NCI-H2171 treated with DMSO at 0.1 percent for 48 hours (cell line): ENCODE measurements at places on chromosomes 16 and 17.
A peak's percentile ranks its signal among the peaks of the same experiment; 100 is the strongest.

GRCh38 chr17:17446666-17447155 lies 30.1 kb upstream of the MED9 start:
- no peak for DNase-seq

DNA sequence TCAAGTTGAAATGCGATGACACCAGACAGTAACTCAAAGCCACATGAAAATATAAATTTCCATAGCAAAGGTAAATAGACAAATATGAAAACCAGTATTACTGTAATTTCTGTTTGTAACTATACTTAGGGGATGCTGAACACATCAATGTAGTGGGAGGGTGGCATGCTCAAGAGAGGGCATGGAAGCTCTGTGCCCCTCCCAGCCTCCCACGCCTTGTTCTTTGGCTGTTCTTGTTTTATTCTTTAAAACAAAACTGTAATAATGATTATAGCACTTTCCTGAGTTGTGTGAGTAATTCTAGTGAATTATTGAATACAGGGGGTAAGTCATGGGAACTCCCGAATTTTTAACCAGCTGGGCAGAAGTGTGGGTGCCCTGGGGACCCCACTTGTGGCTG lies 11.0 kb upstream of the GPT2 start:
- no peak for DNase-seq

GRCh38 chr17:29796652-29797051 lies 133.4 kb downstream of the SSH2 start:
- DNase-seq: no peak

DNA sequence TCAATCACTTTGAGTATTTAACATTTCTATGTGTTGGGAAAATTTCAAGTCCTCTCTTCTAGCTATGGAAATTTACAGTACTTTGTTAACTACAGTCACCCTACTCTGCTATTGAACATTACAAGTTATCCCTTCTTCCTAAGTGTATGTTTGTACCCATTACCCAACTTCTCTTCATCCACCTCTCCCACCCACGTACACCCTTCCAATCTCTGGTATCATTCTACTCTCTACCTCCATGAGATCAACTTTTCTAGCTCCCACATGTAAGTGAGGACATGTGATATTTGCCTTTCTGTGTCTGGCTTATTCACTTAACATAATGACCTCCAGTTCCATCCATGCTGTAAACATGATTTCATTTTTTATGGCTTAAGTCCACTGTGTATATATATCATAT lies 3.2 kb upstream of the ZNF688 start:
- no peak for DNase-seq

- DNase-seq: no peak
These were observed 5.9 kb upstream of the CORO6 start for GRCh38 chr17:29628644-29629043.

DNA sequence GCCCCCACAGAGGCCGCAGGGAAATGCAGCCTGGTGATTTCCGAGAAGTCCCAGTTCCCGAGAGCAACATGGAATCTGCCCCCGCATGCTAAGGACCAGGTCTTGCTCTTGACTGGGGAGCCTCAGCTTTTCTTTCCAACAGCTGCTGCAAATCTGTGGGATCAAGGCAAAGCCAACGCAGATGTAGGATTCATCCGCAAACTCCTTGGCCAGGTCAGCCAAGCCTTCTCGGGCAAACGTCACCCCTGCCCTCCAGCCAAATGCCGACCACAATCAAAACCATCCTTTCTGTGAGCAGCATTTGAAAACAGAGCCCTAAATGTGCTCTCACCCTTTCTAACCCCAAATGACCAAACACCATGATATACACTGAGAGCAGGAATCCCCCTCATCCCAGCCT lies 54.0 kb downstream of the MRM3 start:
- no peak for DNase-seq

- DNase-seq: no peak
These were observed 268.5 kb downstream of the RBFOX1 start for GRCh38 chr16:7601100-7601499.

- no peak for DNase-seq
These were observed 1.1 kb upstream of the DBNDD1 start for GRCh38 chr16:90020260-90020837.

DNA sequence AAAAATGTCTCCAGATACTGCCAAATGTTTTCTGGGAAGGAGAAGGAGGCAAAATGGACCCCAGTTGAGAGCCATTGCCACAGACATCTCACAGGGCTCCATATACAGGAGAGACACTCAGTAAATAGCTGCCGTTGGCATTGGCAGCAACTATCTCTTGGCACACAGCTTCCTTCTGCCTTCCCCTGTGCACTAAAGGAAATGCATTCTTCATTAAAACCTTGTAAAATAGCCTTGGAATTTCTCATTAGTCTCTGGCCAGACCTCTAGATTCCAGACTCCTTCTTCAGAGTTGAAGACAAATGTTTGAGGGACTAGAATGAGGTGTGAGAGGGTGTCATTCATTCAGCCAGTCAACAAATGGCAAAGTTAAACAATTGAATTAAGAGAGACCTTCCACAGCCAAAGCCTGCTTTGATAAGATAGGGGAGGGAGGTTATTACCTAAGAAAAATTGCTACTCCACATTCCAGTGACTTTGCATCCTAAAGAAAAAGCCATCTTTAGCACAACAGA lies 223.9 kb upstream of the HS3ST3A1 start:
- no peak for DNase-seq

- DNase-seq: no peak
These were observed 416.0 kb downstream of the WWOX start for GRCh38 chr16:78515421-78515820.

GRCh38 chr17:82236142-82236971 lies 7.5 kb downstream of the SLC16A3 start:
- peak; percentile 57 for DNase-seq

- no peak for DNase-seq
These were observed 57.9 kb upstream of the KCNJ16 start for GRCh38 chr17:70017112-70017511.

GRCh38 chr16:67399218-67399733 lies 6.0 kb upstream of the TPPP3 start:
- DNase-seq: no peak

DNA sequence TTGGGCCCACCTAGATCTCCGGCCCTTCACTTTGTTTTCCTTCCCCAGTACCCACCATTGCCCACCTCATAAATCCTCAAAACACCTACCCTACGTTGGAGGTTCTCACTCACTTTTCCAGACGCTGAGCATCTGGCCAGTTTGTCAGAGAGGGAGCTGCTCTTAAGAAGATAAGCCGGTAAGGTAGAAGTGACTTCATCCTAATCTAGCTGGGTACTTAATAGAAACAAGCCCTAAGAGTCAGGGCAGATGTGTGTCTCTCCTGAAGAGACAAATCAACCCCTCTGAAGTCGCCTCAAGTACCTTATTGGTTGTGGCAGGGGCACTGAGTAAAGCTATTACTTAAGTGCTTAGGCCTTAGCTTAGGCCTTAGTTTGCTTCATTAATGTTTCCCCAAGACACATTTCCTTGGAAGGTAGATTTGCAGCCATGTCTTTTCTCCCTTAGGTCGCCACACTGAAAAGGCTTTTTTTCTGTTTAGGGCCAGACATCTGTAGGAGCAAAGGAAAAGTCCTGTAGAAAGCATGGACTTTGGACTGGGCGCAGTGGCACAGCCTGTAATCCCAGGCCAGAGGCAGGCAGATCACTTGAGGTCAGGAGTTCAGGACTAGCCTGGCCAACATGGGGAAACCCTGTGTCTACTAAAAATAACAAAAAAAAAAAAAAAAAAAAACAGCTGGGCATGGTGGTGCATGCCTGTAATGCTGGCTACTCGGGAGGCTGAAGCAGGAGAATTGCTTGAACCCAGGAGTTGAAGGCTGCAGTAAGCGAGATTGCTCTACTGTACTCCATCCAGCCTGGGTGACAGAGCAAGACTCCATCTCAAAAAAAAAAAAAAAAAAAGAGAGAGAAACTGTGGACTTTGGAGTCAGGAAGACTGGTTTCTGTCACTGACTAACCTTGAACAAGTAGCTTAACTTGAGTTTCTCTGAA lies 1.0 kb downstream of the TACO1 start:
- no peak for DNase-seq

GRCh38 chr17:74386386-74386785 lies 19.1 kb downstream of the GPR142 start:
- no peak for DNase-seq

GRCh38 chr16:31476303-31477219 lies 4.6 kb downstream of the TGFB1I1 start:
- no peak for DNase-seq

- DNase-seq: no peak
These were observed 9.8 kb upstream of the RFFL start for GRCh38 chr17:35073183-35073790.

GRCh38 chr16:79334127-79334526 lies 266.4 kb downstream of the MAF start:
- DNase-seq: no peak

GRCh38 chr16:84862804-84863480 lies 43.2 kb downstream of the CRISPLD2 start:
- DNase-seq: no peak

DNA sequence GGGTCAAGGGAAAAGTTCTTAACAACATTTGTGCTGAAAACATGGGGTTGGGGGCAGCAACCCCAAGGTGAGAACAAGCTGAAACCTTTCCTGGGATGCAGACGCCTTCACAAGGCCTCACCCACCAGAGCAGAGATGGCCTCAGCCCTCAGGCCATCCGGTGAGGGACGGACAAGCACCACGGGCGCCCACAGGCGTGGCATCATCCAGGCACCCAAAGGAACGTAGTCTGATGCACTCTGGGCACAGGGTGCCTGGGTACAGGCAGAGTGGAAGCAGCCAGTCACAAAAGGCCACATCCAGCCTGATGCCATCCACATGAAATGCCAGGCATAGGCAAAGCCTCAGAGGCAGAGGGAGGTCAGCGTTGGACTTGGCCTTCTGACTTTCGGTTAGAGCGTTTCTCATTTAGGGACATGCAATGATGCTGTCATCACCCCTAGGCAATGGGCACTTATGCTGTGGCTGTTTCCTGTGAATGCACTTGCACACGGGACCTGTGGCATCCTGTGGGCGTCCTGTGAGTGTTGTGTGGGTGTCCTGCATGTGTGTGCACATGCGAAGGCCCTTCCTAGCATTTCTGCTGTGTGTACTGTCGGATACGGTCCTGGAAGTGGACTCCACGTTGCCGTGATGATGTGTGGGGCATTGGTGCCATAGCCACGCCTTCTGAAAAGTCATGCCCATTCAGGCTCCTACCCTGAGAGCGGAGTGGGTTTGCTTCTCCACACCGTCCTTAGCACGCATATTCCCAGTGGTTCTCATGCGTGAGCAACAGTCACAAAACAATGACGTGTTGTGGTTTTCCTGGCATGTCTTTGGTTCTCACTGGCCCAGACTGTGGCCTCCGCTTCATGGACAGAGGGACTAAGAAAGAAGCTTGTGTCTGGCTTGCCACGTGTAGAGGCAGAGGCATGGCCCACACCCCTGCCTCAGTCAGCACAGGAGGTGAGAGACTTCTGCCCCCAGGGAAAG lies 52.7 kb upstream of the ZNF469 start:
- no peak for DNase-seq

DNA sequence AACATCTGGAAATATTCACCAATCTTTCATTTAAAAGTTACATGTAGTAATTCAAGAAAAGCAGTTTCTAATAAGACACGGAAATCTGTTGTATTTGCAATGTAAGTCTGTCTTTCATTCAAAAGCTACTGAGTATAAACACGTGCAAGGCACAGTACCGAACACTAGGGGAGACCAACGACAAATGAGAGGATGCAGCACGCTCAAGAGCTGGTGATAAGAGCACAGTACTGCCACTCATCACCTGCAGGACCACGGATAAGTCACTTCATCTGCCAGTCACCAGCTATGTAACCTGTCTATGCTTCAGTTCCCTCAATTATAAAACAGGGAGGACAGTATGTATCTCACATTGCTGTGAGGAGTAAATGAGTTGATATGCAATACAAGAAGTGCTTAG lies 67.1 kb downstream of the CLEC18A start:
- DNase-seq: peak; percentile 14

DNA sequence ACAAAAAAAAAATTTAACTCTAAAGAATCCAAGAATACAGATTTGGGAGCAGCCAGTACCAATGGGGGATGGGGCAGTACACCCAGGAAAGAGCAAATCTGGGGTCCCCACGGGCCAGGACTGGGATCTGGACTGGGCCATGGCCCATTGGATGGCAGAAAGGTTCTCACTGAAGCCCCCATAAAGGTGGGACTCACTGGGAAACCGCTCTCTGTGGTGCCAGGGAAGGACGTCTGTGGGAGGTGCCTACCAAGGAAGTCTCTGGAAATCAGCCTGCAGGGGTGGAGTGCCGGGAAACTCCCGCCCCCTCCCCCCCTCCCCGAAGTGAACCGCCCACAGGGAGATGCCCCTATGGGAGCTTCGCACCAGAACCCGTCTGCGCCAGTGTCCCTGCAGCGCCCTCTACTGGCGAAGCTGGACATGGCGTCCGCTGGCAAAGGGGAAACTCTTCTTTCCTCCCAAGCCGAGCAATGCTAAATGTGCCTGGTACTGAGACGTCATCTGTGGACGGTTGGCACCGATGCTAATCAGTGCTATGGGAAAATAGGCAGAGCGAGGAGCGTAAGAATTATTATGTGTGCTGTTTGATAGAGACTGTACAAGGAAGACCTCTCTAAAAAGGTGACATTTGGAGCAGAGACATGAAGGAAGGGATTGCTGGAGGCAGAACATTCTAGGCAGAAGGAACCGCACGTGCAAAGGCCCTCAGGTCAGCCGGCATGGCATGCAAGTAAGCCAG lies 671.1 kb downstream of the WWOX start:
- DNase-seq: peak; percentile 31

DNA sequence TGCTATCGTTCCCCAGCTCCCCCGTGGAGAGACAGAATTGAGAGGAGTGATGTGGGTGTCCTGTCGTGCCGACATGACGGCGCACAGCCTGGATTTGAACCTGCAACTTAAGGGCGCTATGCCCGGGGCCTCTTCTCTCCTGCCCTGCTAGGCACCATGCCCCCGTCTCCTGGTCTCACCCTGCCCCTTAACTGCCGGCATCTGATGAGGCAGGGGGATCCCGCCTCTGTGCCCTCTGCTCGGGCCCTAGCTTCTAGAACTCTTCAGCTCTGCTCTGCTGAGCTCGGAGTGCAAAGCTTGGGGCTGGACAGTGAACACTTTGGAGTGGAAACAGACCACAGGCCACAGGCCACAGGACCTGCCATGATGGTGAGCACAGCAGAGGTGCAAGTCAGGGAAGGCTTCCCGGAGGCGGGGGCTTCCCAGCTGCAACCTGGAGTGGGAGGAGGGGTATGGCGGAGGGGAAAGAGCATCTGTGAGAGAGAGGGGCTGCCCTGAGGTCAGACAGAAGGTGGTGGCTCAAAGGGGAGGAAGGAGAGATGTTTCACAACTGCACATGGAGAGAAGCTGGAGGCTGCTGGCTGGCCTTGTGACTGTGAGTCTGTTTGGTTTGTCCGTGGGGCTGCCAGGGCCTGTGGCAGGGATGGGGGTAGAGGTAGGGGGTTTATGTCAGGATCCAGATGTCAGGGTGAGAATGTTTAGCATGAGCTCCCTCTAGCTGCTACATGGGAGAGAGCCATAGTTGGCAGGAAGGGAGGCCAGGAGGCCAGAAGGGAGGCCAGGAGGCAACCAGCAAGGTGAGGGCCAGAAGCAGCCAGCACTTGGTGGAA lies 107.8 kb downstream of the CRLF3 start:
- peak; percentile 15 for DNase-seq
